ENCODE measurements at places on chromosomes 13 and 19.

GRCh38 chr13:44765001-44765471 is 188.9 kb upstream of the TSC22D1 start:
- no peak for DNase-seq

GRCh38 chr19:58166708-58167280 is 16.1 kb upstream of the ZNF274 start:
- no peak for DNase-seq

DNA sequence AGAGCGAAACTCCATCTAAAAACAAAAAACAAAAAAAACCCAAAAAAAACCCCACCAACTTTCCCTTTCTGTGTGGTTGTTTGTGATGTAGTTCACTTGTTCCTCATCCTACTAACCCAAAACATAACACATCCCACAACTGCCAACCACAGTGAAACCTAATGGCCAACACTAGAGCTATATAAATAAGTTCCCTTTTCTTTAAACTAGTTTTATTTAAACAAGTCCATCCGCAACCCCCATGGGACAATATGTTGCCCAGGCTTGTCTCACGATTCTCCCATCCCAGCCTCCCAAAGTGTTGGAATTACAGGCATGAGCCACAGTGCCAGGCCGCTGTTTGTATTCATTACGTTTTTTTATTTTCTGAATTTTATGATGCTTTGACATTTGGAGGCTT is 71.2 kb upstream of the ADGRE5 start:
- DNase-seq: no peak

GRCh38 chr13:35917252-35917941 is 213.8 kb downstream of the DCLK1 start:
- DNase-seq: no peak

DNA sequence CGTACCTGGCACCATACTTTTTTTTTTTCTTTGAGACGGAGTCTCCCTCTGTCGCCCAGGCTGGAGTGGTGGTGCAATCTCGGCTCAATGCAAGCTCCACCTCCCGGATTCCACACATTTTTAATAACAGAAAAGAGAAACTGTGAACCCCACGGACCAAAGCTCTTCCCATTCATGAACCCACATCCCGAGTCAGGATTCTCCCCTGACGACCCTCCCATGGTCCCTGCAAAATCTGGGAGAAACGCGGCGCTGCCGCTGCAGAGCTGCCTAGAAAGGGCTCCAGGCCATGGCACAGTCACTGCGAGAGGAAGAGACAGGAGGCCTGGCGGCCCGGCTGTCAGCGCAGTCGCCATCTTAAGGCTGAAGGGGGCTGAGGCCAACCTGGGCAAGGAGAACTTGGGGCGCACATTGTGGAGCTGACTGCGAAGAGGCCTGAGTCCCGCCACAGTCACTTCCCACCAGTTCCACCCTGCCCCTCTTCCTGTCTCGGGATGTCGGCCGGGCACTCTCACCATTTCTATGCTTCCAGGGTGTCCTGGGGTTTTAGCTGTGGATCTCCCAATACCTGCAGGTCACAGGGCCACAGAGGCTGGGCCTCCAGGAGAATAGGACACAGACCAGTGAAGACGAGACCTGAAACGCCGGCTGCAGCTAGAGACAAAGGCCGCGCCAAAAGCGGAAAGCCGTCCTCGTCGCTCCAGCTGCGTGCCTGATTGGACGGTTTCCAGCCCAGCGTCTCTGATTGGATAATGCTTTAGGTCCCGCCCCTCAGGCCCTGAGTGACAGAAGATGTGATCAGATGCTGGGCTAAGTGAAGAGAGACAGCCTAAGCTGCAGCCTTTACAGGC is 71.0 kb downstream of the ZNF486 start:
- DNase-seq: no peak

DNA sequence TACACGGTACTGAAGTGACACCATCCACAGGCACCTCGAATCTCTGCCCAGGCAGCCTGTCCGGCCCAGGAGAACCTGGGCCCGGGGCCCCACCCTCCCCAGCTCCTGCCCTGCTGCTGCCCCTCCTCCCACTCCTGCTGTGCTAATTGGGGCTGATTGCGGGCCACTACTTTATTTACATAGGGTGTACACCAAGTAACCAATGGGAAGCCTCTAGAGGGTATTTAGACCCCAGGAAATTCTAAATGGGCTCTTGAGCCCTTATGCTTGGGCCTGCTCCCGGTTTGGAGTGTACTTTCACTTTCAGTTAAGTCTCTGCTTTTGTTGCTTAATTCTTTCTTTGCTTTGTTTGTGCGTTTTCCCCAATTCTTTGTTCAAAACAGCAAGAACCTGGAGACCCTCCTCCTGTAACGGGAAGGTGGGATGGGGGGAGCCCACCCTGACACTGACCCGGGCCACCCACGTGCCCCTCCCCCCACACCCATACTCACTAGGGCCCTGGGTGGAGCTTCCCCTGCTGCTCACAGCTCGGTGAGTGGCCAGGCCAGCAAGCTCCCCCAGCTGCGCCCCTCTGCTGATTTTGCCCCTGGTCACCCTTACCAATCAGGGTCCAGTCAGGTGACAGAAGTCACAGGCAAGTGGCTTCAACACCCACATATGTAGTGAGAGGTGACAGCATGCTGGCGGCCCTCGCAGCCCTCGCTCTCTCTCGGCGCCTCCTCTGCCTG is 9.4 kb downstream of the SCGB2B2 start:
- no peak for DNase-seq

- DNase-seq: no peak
Measured at GRCh38 chr13:111021270-111021669, 93.8 kb upstream of the ARHGEF7 start.

DNA sequence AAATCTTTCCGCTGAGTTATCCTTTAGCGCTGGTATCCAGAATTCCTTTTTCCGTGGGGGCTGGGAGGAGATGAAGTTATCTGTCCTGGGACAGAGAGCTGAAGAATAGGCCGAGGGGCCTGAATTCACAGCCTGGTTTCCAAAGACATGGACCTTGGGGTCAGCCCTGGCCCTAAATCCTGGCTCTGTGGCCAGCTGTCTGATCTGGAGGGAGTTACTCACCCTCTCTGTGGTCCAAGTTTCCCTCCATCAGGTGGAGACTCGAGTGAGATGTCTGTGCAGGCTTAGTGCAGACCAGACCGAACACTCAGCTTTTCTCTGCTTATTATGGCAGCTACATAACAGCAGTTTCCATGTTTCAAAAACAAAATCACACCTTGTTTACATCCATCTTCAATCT is 59.6 kb downstream of the CDADC1 start:
- no peak for DNase-seq

DNA sequence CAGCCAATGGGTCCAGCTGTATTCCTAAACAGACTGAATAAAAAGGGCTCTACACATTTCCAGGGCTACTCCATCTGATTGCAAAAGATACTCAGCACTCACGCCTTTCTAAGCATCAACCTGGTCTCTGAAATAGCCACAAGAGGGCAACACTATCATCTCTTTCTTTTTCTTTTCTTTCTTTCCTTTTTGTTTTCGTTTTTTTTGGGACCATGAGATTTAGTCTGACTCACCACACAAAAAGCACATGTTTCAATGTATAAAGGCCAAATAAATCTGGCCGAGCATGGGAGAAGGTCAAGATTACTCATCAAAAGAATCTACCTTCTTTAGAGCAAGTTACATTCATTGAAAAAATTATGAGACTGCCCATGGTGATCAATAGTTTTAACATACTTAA is 805.6 kb upstream of the ARGLU1 start:
- peak; percentile 92 for DNase-seq

- DNase-seq: no peak
Measured at GRCh38 chr13:101611491-101612475, 159.3 kb downstream of the ITGBL1 start.

DNA sequence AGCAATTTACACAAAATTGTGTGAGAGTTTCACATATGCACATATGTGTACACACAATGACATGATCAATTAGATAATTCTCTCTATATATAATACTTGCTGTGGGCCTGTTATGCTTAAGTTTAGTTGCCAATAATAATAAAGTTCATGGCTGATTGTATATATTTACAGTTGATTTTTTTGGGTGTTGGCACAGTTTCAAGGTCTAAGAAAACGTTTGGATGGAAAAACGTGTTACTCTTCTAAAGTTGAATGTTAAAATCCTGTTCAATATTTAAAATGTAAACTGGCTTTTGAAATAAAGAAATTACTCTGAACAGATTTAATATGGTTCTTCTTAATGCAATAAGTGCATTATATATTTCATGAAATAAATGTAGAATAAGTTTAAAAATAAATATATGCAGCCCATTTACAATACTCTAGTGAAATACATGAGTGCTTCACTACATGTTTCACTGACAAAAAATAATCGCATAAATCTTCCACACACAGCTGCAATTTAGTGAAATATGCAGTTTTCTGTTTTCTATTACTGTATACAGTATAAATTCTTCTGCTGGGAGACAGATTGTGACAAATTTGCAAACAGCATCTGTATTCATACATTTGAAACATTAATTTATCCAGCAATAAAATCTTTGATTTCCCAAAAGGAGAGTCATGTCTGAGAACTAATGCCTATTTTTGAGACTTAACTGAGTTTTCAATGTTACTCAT is 586.9 kb upstream of the KLHL1 start:
- no peak for DNase-seq

- no peak for DNase-seq
Measured at GRCh38 chr19:31232180-31232579, 117.1 kb downstream of the TSHZ3 start.
